GM10248 (cell line): ENCODE measurements at places on chromosomes 11 and 22.

DNA sequence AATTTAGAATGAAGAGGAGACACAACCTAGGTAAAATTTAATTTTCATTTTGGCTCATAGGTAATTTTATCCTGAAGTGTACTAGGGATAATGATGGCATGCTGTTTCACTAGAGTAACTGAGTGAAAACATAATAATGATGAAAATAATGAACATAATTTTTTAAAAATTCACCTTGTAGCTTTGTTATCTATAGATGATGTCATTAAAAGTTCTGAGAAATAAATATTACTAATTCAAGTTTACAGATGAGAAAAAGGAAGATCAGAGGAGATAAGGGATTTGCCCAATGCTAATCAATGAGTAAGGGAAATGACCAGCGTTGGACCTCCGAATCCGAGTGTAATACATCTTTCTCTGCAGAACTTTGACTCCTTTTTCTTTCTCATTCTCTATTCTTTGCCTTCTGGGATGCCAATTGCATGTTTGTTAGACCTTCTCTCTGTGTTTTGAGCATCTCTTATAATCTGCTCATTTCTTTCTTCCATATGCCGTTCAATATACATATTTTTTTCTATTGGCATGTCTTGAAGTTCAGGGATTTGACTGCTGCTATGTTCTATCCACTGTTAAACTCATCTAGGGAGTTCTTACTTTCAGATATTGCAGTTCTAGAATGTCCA lies 186.5 kb downstream of the SNX19 start:
- no peak for DNase-seq

- no peak for DNase-seq
These were observed 85.8 kb downstream of the RELT start for GRCh38 chr11:73461964-73462363.

GRCh38 chr22:36641902-36642640 lies 61.5 kb downstream of the CACNG2 start:
- no peak for DNase-seq

DNA sequence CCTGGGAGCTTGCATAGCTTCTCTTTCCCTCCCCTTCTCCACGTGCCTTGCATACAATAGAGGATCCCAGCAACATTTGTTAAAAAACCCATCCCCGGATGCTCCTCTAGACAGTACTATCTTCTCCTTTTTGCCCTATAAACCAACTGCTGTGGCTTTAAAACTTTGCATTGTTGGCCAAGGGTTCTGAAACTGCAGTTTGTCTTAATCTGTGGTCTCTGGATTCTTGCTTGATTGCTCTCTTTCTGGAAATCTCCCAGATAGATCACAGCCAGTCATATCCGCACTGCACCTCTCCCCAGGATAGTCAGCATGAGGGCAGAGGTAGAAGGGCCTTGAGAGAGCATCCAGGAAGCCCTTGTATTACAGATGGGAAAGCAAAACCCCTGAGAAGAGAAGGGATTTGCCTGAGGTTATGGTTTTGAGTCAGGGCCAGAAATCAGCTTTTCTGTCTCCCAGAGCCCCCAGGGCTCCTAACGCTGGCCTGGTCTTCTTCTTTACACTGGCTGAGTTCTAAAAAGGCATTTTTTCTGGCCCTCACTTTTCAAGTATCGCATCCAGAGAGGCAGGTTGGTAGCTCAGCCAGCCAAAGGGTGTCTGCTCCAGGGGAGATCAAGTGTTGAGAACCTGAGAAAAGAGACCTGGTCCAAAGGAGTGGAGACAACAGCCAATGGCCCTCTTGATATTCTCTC lies 70.6 kb downstream of the ADM start:
- DNase-seq: no peak

DNA sequence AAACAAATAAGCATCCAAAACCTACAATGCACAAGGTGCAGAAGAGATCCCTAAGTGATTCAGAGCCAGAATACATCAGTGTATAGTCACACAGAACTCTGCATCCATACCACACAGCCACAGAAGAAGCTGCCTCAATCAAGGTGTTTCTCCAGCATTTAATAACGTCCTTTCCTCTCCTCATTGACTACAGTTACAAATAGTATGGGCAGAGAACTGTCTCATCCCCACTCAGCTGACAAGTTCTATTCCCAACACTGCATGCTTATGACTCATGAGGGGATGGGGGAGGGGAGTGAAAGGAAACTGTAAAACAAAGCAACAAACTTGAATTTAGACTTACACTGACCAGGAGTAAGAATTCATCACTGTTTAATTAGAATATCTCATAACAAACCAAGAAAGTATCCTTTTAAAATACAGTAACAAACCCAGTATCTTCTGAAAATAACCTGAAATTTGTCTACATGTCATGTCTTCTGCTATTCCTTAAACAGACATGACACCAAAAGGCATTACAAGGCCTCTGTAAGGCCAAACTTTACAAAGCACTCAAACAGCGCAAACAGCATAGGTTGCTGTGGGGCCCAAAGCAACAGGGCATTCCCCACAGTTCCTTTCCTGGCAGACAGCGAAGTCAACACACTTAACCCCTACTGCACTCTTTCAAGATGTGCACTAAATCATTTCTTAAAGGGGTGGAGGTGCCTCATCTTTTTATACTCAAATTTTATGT lies 29.3 kb downstream of the CELF1 start:
- no peak for DNase-seq

GRCh38 chr22:50531546-50531961 lies 1.7 kb upstream of the TYMP start:
- DNase-seq: peak; percentile 73

- DNase-seq: no peak
These were observed 7.0 kb upstream of the CCDC86 start for GRCh38 chr11:60834742-60835533.

DNA sequence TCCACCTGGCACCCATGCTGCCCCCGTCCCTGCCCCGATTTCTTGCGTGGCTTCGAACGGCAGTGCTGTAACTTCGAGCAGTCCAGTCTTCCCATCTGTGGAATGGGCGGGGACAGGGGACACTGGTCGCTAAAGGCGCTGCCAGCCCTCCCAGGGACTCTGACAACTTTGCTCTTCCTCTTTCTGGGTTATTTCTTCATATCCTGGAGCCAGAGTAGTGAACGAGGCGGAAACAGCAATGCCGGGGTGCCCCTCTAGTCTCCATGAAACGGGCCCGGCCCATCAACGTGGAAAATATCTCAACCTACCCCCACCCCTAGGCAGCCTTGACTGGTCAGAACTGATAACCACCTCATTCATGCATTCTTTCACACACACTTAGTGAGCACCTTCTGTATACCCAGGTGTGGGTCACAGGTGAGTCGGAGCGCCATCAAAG lies 42.8 kb downstream of the TRIOBP start:
- no peak for DNase-seq

DNA sequence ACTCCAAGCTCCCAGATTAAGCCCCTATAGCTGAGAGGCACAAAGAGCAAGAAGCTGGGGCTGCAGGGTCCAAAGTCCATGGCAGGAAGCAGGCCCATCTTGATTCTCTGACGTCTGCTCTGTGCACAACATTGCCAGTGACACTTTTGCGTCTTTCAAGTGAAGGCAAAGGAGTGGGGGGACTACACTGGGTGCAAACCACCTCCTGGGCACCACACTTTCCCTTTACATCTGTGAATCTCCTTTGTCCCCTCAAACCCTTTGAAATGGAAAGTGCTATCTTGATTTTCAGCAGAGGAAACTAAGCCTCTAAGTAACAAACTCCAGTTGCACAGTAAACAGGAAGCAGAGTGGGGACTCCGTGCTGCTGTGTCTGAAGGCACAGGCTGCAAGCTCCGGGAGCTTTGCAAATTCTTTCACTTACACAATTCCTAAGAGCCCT lies 428.0 kb downstream of the LARGE1 start:
- peak; percentile 43 for DNase-seq

DNA sequence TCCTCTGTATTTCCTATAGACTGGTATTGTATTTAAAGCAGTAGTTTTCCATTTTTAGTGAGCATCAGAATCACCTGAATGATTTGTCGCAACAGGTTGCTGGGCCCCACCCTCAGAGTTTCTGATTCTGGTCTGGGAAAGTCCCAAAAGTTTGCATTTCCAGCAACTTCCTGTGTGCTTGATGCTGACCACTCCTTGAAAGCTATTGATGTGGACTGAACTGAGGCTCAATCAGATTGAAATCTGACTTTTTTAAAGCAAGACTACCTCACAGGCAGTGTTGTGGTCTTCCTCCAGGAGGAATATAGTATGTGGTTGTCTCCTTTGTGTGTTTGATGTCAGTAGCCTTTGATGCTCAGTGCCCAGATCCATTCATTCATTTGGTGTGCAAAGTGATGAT lies 17.2 kb upstream of the MPZL2 start:
- DNase-seq: peak; percentile 34

DNA sequence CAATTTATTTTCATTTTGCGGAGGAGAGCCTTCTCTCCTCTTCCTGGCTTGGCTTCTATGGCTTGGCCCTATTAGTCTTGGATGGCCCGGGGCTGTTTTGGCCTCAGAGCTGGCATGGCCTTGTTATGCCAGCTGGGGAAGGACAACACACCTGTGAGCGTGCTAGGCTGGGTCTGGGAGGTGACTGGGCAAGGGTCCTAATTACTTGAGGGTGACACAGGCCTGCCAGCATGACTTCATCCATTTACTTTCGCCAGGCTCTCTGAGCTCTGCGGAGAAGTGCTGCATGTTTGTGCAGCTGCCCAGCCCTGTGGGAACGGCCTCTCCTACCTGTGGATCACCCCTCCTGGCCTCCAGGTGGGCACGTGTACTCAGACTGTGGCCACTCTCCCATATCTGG lies 153.6 kb downstream of the SNX19 start:
- DNase-seq: no peak

DNA sequence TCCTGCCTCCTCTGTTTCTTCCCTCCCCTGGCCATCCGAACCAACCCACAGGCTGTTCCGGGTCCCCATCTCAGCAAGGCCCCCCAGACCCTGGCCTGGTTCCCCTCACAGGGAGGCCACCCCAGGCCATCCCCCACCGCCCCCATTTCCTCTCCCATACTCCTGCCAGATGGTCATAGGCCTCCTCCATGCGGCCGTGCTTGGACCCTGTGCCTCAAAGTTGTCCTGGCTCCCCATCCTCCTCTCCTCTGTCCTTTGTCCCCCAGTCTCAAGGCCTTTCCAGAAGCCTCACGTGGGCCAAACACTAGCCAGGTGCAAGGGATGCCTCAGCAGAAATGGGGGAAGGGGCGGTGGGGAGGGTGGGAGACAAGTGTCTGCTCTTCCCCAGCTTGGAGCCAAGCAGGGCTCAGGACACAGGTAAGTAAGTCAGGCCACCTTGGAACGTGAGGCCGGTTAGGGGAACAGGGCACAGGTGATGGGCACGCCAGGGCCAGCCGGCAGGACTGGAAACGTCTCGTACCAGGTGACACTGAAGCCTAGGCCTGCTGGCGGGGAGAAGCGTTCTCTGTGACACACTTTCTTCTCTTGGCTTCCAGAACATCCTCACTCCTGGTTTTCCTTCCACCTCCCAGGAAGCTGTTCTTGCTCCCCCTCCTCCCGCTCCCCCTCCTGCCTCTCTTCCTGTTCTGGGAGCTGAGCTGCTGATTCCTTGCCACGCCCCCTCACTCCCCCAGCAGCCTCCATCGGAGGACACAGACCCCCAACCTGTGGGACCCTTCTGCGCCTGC lies 31.5 kb upstream of the SLC22A12 start:
- no peak for DNase-seq

GRCh38 chr22:35627267-35628041 lies 10.3 kb upstream of the MB start:
- DNase-seq: peak; percentile 74

- no peak for DNase-seq
These were observed 27.1 kb downstream of the BRD1 start for GRCh38 chr22:49800408-49801238.

- DNase-seq: no peak
These were observed 963.4 kb downstream of the DLG2 start for GRCh38 chr11:84663731-84664130.

DNA sequence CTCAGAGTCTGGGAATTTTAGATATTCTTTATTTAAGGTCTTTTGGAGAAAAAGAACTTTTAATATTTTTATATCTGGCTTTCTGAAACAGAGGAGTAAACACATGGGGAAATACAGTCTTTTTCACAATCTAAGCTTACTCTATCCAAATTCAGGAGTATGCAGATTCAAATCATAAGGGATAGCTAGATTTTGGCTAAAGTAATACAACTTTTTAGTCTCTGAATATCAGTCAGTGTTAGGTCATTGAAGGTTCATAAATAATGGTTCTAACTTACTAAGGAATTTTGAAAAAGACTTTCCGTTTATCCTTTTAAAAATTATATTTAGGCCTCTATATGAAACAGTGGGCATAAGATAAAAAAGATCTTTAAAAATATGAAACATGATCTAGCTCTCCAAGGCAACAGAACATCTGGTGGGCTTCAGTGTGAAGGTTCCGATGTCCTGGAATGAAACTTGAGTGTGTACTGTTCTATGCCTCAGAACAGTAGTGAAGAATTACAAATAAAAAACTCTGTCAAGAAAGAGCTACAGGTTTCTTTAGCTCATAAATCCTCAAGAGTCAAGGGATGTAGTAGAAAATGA lies 165.2 kb upstream of the PDGFD start:
- DNase-seq: no peak

DNA sequence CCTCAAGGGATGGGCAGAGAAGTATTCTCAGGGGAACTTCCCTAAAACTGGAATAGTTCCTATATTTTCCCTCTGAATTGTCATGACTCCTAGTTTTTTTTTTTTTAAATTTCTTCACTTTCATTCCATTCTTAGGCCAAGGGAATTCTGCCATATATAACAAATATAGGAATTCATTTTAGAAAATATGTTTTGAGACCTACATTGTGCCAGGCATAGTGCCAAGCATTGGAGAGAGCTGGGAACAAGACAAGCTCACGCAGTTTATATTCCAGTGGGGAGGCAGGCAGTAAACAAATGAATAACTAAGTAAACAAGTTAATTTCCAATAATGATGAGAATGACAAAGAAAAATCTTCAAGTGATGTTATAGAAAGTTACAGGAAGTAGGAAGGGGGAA lies 2.6 kb upstream of the NPTXR start:
- DNase-seq: no peak

- DNase-seq: no peak
These were observed 318.6 kb upstream of the PLET1 start for GRCh38 chr11:112579282-112579681.

GRCh38 chr11:112467721-112468120 lies 207.1 kb upstream of the PLET1 start:
- DNase-seq: no peak

- DNase-seq: no peak
These were observed 96.6 kb upstream of the SEZ6L start for GRCh38 chr22:26072621-26073020.

DNA sequence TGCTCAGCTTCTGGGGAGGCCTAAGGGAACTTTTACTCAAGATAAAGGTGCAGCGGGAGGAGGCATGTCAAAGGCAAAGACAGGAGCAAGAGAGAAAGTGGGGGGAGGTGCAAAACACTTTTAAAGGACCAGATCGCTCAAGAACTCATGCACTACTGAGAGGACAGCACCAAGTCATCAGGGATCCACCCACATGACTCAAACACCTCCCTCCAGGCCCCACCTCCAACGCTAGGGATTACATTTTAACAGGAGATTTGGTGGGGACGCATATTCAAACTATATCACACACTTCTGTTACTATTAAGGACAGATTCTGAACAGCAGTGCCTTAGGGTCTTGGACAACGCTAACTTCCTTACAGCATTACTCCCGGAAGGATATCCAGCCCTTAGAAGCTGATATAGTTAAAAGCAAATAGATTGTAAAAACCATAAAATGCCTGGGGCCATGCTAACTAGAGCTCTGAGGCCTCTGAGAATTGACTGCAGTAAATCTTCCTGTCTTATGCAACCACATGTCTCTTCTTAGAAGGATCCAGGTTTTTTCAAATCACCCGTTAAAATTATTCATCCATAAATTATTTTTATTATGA lies 16.7 kb upstream of the ZC3H12C start:
- no peak for DNase-seq

- no peak for DNase-seq
These were observed 4747.7 kb upstream of the OR11H1 start for GRCh38 chr22:10780281-10780680.
